ENCODE measurements at places on chromosomes 2 and 18.

- H3K27ac ChIP-seq = no peak overlapping the region
- H3K4me3 ChIP-seq = no peak overlapping the region
- H3K4me1 ChIP-seq = no peaks in the 10 kb centered on the region
- no peaks in the 10 kb centered on the region for H3K27me3 ChIP-seq
Observed at GRCh38 chr2:96100893-96101304, 15.5 kb downstream of the ADRA2B start.

DNA sequence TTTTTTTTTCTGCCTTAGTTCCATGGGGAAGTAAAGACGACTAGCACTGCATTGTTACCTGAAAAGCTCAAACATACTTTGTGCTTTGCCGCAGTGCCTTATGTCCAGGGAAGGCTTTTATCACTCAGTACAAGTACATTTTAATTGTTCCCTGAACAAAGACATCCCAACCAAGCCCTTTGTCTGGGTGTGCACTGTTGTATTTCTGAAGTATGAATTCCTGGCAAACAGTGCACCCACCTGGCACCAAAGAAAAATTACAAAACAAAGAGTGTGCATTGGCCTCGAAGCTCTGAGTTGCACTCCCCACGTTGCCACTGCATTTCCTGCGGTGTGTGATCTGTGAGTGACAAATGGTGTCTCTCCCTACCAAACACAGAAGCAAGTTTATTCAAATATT lies 858.5 kb upstream of the PIK3C3 start:
- H3K4me3 ChIP-seq = no peak overlapping the region
- H3K27me3 ChIP-seq = no peaks in the 10 kb centered on the region
- DNase-seq = no peak
- no peak overlapping the region for H3K27ac ChIP-seq
- no peaks in the 10 kb centered on the region for H3K4me1 ChIP-seq
- H3K36me3 ChIP-seq = no peaks in the 10 kb centered on the region

GRCh38 chr2:19728125-19728524 lies 173.7 kb downstream of the TTC32 start:
- no peaks in the 10 kb centered on the region for H3K27me3 ChIP-seq
- H3K36me3 ChIP-seq = no peaks in the 10 kb centered on the region
- H3K27ac ChIP-seq = no peak overlapping the region
- H3K4me1 ChIP-seq = no peaks in the 10 kb centered on the region
- no peak overlapping the region for H3K4me3 ChIP-seq

DNA sequence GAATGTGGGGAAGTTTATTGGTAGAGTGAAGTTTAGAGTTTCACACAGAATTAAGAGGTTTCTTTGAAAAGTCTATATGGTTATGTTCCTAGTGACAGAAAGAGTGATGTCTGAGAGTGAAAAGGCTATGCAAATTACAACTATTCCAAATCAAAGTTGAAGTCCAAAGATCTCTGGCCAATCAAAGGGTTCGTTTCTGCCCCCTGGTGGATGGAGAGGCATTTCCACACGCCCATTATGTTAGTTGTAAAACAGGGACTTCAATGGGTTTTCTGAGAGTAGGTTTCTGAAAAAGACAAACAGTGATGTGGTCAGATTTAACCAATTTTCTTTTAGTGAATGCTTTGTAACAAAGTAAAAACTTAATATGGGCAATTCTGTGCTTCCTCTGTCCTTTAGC lies 441.5 kb upstream of the POU3F3 start:
- no peak overlapping the region for H3K27ac ChIP-seq
- DNase-seq = no peak
- H3K4me1 ChIP-seq = no peaks in the 10 kb centered on the region

- peaks cover 7% of the 10 kb centered on the region for H3K4me1 ChIP-seq
- H3K4me3 ChIP-seq = no peak overlapping the region
- H3K36me3 ChIP-seq = no peaks in the 10 kb centered on the region
- no peak for DNase-seq
- no peak overlapping the region for H3K27ac ChIP-seq
Observed at GRCh38 chr2:143937723-143938350, 582.1 kb downstream of the ZEB2 start.

DNA sequence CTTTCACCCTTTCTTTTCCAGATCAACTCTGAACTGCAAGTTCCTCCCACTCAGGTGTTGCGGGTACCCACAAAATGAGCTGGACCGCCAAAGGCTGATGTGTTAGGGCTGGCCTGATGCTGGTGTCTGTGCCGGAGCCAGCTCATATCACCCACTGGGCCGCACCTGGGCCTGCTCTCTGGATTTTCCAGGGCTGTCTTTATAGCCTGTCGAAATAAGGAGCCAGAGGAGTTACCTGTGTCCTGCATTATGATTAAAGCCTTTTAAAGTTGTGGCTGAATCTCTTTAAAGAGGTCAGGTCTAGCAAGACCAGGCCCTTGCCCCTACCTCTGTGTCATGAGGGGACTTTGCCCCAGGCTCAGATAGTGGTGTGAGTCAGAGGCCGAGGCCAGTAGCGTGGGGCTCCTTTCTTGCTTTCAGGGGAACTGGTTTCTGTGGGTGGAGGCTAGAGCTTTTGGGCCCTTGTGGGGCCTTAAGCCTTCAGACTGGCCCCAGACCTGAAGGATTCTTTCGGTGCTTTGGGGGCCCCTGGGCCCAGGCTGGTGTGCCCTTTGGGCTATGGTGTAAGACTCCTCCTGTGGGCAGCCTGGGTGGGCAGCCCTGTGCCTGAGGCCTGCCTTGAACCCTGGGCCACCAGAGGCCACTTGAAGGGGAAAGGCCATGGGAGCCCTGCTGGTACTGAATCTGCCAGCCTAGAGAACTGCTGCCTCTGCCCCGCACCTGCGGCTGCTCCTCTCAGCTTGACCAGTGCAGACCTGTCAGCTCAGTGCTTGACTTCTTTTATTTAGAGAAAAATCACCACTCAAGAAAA lies 21.3 kb downstream of the OTOF start:
- no peaks in the 10 kb centered on the region for H3K36me3 ChIP-seq
- no peak overlapping the region for H3K4me3 ChIP-seq
- DNase-seq = no peak
- H3K4me1 ChIP-seq = no peaks in the 10 kb centered on the region
- H3K27ac ChIP-seq = no peak overlapping the region
- no peaks in the 10 kb centered on the region for H3K27me3 ChIP-seq

GRCh38 chr2:128365217-128365905 lies 46.7 kb upstream of the HS6ST1 start:
- H3K4me3 ChIP-seq = no peak overlapping the region
- no peaks in the 10 kb centered on the region for H3K27me3 ChIP-seq
- no peak for DNase-seq
- no peak overlapping the region for H3K27ac ChIP-seq
- H3K4me1 ChIP-seq = no peaks in the 10 kb centered on the region

GRCh38 chr2:170255137-170255536 lies 77.2 kb downstream of the MYO3B start:
- H3K27ac ChIP-seq = no peak overlapping the region
- no peak overlapping the region for H3K4me3 ChIP-seq
- no peaks in the 10 kb centered on the region for H3K4me1 ChIP-seq
- peaks cover 3% of the 10 kb centered on the region for H3K27me3 ChIP-seq

All from CD4-positive, alpha-beta T cell (primary cell).